Hematopoietic multipotent progenitor cell treated with erythropoietin and hydrocortisone succinate and interleukin-3 and kit ligand, for 4 days (in vitro differentiated cells): ENCODE measurements at places on chromosomes 5 and 9.
A peak's percentile ranks its signal among the peaks of the same experiment; 100 is the strongest.

DNA sequence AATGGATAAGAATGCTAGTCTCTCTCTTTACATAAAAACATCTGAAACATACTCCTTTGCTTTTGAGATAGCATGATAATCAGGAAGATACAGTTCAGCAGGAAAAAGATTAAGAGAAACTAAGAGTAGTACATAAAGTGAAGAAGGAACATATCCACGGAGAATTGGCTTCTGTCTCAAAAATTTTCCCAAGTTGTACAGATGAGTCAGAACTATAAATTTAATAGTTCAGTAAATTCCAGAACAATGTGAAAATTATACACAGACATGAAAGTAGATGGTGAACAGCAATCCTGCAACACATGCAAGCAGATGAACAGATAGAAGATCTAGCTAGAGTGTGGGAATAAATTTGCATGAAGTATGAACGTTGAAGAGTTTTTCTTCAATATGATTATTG, 691.4 kb upstream of the RIOK2 start:
- no peak for DNase-seq

DNA sequence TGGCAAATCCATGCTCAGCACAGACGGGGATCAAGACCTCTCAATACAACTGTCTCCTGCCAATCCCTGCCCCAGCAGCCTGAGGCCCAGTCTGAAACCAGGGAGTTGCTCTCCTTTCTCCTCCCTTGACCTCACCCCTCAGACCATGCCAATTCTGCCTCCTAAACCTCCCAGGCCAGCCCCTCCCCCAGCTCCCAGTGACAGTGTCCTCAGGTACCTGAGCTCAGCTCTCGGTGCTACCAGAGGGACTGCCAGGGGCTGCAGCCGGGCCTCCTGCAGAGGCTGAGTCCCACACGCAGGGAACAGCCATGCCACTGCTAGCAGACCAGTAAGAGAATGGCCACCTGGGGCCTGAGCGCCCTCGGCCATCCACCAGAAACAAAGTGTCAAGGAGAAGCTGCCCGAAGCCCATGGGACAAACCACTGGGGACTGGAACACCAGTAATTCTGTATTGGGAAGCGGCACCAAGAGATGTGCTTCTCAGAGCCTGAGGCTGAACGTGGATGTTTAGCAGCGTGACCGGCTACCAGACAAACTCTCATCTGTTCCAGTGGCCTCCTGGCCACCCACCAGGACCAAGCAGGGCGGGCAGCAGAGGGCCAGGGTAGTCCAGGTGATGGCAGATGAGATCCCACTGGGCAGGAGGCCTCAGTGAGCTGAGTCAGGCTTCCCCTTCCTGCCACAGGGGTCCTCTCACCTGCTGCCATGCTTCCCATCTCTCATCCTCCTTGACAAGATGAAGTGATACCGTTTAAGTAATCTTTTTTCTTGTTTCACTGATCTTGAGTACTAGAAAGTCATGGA, 557 bp upstream of the IL3 start:
- no peak for DNase-seq

GRCh38 chr5:151662805-151663204, 23.9 kb downstream of the SPARC start:
- no peak for DNase-seq

DNA sequence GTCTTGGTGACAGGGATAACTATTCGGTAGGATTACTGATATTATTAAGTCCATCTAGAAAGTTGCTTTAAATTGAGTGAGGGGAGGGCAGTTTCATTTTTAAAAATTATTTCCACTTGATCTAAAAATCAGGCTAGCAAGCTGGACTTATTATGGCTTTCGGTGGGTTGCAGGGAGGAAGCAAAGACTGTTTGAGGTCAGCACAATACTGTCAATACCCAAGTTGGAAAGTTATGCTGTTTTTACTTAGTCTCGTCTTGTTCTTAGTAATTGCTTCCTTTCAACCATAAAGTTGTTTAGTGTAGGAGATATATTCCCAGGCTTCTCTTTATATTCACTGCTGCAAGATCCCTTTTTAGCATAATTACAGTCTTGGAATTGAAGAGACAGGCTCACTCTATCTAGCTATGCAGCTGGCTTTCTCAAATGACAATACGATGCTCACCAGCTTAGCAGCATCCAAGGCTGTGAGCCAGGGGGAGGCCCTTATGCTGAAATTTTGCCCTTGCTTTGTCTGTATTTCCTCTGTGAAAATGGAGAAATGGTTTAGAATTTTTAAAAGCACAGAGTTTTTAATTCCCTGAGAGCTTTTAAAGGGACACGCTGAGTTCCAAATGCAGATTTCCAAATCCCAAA, 68.2 kb upstream of the APC start:
- no peak for DNase-seq

DNA sequence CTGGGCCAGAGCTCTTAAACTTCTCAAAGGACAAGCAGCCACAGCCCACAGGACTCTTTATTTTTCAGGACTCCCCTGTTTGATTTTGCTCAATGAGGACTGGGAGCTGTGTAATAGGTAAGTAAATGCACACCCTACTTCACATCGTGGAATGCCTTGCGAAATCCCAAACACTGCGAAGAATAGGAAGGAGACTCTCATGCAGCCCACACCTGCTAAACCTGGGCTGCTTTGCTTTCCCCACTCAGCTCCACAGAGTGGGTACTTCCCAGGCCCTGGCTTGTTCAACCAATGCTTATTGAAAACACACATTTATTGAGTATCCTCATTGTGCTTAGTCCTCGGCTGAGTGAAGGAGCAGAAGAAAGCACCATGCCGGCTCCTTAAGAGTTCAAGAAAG, 103.3 kb upstream of the FSTL4 start:
- DNase-seq: no peak

DNA sequence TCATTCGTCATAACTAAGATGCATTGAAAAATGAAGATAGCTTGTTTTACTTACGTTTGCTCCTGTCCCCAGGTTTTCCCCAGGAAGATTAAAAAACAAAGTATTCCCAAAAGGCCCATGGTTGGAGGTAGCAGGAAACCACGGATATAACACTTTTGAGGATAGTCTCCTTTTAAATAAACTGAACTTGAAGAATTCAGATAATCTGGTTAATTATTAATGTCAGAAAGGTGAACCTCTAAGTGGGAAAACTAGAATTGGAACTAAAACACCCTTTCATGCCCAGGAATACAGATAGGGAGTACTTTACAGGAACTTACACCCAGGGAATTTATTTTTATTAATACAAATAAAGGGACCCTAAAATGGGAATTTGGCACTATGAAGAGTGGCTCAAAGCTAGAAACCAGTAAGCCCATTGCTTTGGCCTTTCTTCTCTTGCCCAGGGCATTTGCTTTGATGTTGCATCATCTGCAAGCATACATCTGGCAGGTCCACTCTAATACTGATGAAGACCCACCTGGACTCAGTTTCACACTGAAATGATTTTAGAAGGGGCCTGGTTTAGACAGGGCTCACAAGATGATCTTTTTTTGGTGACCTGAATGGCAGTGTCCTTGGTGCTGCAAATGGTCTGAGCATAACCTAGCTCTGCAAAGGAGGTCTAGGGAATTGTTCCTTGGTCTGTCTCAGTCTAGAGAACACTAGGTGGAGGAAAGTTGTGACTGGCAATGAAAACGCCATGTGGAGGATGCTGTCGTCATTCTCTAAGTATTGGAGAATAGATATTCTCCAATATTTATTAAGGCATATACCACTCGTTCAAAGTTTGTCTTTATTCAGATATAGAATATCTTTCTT, at the start of gene C5:
Gene C5, minus strand, starts transcription at position 148 of the 861 bp plus-strand sequence. Its CDS starts 29 bp downstream, at position 119.
- DNase-seq: no peak

DNA sequence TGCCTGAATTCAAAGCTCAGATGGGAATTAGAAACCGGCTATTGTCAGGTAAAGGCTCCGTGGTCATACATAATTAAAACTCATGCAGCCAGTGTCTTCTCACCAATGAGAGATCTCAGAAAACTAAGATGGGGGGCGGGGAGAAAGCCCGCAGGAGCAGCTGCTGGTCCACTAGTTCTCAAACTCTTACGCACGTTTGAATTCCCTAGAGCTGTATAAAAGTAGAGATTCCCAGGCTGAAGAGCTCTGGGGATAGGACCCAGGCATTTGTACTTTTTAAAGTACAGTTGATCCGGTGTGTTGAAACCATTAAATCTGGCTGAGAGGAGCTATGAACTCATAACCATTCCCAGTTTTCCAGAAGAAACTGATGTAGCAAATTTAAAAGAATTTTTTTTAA, 68.5 kb downstream of the FRMD3 start:
- DNase-seq: no peak

GRCh38 chr5:95081500-95081960, 203.4 kb downstream of the MCTP1 start:
- DNase-seq: peak; percentile 92

GRCh38 chr5:83026516-83026915, 50.7 kb downstream of the TMEM167A start:
- DNase-seq: no peak

DNA sequence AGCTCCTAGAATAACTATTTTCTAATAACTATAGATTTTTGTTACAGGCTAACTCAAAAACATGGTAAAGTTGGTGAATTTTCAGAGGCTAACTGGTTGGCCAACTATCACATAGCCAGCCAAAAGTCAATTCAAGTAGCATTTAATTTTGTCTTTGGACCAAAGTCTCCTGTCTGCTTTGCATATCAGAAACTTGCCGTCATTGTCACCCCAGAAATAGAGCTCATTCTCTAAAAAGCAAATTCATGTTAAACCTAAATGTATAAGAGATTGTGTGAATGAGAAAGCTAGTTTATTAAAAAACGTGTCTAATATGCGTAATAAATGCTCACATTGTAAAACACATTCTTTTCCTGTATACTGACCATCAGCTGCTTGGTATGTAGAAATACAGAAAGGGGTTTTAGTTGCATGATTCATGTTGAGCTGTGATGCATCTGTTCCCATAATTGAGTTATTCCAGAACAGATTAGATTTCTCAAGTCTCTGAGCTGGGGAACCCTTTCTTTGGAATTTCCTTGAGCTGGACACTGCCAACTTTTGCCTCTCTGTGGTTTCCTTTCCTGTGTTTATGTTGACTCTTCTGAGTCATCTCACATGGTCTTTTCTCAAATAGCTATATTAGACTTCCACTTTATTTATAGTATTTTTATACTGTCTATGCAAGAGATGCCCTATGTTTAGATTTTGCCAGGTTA, 7.3 kb downstream of the SRFBP1 start:
- no peak for DNase-seq

DNA sequence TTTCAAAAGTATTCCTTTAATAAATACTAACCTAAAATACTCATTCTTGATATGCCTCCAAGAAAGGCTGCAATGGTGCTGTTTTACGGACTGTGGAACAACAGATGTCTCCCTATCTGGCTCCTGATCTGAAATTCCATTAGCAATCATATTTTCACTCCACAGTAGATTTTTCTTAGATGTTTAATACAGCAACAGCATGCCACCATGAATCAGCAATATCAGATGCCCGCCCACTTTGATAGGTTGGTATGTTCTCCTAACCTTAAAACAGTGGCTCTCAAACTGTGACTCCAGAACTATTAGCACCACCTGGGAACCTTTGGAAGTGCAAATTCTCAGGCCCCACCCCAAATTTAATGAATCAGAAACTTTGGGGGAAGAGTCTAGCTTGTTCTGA, 110.2 kb downstream of the MLLT3 start:
- peak; percentile 64 for DNase-seq

- no peak for DNase-seq
Measured at GRCh38 chr5:128436749-128437188, 101.3 kb downstream of the FBN2 start.

- no peak for DNase-seq
Measured at GRCh38 chr9:128943832-128944620, 3.4 kb downstream of the DOLK start.

GRCh38 chr5:154078272-154078671, 39.5 kb downstream of the MFAP3 start:
- peak; percentile 19 for DNase-seq

DNA sequence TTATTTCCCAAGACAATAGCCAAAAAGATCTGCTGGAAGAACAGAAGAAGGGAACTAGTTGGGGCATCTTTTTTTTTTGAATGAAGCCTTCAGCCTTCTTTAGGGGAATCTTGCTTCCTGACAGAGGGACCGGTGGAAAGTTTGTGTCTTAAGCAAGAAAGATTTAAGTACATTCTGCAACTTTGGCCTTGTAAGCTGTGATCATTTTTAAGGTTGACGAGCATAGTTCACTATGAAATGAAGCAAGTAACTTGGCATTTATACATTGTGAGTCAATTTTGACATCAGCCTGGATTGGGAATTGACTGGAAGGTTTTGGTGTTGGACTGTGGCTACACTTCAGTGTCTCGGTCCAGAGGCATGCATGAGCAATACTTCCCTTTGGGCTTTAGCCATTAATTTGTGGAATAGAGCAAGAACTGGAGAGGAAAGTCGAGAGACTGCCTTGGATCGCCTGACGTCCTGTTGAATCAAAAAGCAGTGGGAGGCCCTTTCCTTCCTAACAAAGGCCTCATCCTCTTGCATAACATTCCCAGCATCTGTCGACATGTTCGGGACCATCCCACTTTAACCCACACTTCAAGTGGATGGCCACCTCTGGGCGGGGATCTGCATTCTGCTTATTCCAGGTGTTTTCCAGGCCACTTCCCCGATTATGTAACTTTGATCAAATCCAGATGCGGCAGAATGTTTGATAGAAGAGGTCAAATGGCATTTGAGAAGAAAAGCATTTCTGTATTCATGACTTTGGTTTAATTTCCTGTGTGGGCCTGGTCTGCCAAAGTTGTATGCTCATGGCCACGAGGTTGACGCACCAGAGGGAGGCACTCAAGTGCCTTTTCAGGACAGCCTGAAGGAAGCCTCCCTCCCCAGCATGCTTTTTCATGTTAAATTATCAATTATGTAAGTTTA, 12.5 kb downstream of the ABL1 start:
- DNase-seq: no peak

GRCh38 chr5:101047181-101047580, 144.1 kb upstream of the ST8SIA4 start:
- peak; percentile 9 for DNase-seq

DNA sequence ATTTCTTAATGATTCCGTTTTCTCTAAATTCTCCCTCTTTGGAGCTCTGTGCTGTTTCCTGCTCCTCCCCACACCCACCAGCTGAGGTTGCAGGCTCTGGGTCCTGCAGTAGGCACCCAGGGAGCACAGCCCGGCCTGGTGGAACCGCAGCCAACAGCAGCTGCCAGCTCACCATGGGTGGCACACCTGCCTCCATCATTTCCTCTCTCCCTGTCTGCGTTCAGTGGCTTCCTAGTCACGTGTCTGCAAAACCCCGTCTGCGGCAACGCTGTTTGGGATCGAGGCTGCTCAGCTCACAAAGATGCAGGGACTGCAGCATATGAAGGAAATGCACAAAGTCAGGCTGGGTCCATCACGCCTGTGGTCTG, 367.8 kb downstream of the IRX2 start:
- DNase-seq: no peak

GRCh38 chr5:111278858-111279504, 54.8 kb downstream of the CAMK4 start:
- peak; percentile 77 for DNase-seq

DNA sequence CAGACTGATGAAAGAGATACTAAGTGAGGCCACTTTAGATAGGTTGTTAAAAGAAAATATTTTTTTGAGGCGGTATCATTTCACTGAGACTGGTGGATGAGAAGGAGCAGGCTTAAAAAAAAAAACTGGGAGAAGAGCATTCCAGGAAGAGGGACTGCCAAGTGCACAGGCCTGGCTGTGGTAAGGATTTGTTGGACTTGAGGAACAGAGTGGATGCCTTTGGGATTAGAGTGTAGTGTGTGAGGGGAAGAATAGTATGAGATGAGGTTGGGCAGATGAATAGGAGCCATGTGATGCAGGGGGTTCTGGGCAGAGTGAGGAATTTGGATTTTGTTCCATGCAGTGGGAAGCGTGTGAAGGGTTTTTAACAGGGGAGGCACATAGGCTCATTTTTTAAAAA, 57.9 kb downstream of the PBX3 start:
- DNase-seq: no peak

- peak; percentile 42 for DNase-seq
Measured at GRCh38 chr5:16897284-16897704, 38.8 kb downstream of the MYO10 start.
